ENCODE measurements at places on chromosomes 7 and 10. TPM values are rescaled to one million over a fixed set of nuclear protein-coding genes. Genes with fewer than 3 reads are reported as not detected.

GDF10 gene
- total RNA-seq, result 3.1 TPM

FZD1 gene
- total RNA-seq, result 10.0 TPM

SSMEM1 gene
- total RNA-seq, result 0.31 TPM

AQP1 gene
- total RNA-seq, result 0.31 TPM

ZNF12 gene
- total RNA-seq, result 33.4 TPM

LIPM gene
- not detected for total RNA-seq

NUTM2B gene
- 2.3 TPM for total RNA-seq

DEPP1 gene
- total RNA-seq, result 3.1 TPM

AVPI1 gene
- total RNA-seq, result 1.1 TPM

BUB3 gene
- total RNA-seq, result 112 TPM

NPSR1 gene
- not detected for total RNA-seq

HMX3 gene
- total RNA-seq, result not detected

HOXA9 gene
- total RNA-seq, result not detected

OGDHL gene
- 4.2 TPM for total RNA-seq

NME8 gene
- total RNA-seq, result not detected

PNLIP gene
- not detected for total RNA-seq

FXYD4 gene
- total RNA-seq, result not detected

CCL26 gene
- not detected for total RNA-seq

UTF1 gene
- not detected for total RNA-seq

BLVRA gene
- total RNA-seq, result 21.7 TPM

WIPF3 gene
- total RNA-seq, result 5.6 TPM

CPA1 gene
- total RNA-seq, result not detected

GPER1 gene
- total RNA-seq, result 1.1 TPM

RELN gene
- 34.2 TPM for total RNA-seq

PRLHR gene
- 4.1 TPM for total RNA-seq

CLDN3 gene
- total RNA-seq, result not detected

CCDC172 gene
- not detected for total RNA-seq

DENND2A gene
- total RNA-seq, result 16.4 TPM

CLCN1 gene
- under 0.01 TPM for total RNA-seq

SPDYE6 gene
- total RNA-seq, result 0.16 TPM

KCNH2 gene
- total RNA-seq, result 8.0 TPM

SFXN2 gene
- total RNA-seq, result 4.8 TPM

NXPH1 gene
- 47.4 TPM for total RNA-seq

ADRA2A gene
- 15.9 TPM for total RNA-seq

OR2A25 gene
- total RNA-seq, result not detected

KIF11 gene
- 7.3 TPM for total RNA-seq

CPED1 gene
- total RNA-seq, result 3.9 TPM

LIPF gene
- not detected for total RNA-seq

CADPS2 gene
- 20.9 TPM for total RNA-seq

ZNF804B gene
- total RNA-seq, result 4.2 TPM

CPA4 gene
- total RNA-seq, result 0.78 TPM

TSPAN15 gene
- total RNA-seq, result 3.1 TPM

SLK gene
- 76.7 TPM for total RNA-seq

VIPR2 gene
- 0.47 TPM for total RNA-seq

LIPJ gene
- 3.4 TPM for total RNA-seq

ASL gene
- 4.5 TPM for total RNA-seq

MCM10 gene
- 2.5 TPM for total RNA-seq

CFAP46 gene
- 1.9 TPM for total RNA-seq

CNPY1 gene
- total RNA-seq, result 0.16 TPM

GNGT1 gene
- not detected for total RNA-seq

SYNPO2L gene
- total RNA-seq, result not detected

CCDC71L gene
- total RNA-seq, result 91.9 TPM

C10orf53 gene
- not detected for total RNA-seq

OPN1SW gene
- total RNA-seq, result not detected

UBN2 gene
- 23.7 TPM for total RNA-seq

NOD1 gene
- 1.9 TPM for total RNA-seq

VENTX gene
- not detected for total RNA-seq

CTAGE15 gene
- 0.47 TPM for total RNA-seq

Measured in occipital lobe (tissue), 3 donors.